ENCODE measurements at places on chromosomes 11 and 22. TPM values are rescaled to one million over a fixed set of nuclear protein-coding genes. Genes with fewer than 3 reads are reported as not detected.

Gene GLB1L2
- polyA plus RNA-seq: 0.63 TPM

Gene UBQLNL
- not detected for polyA plus RNA-seq

Gene TMEM45B
- polyA plus RNA-seq: 0.19 TPM

Gene LUZP2
- polyA plus RNA-seq: not detected
